SHP77 treated with DMSO at 0.1 percent for 48 hours (cell line): ENCODE measurements at places on chromosomes 7 and 10.

GRCh38 chr10:113151190-113151666 is 201.2 kb downstream of the TCF7L2 start:
- no peak for DNase-seq

DNA sequence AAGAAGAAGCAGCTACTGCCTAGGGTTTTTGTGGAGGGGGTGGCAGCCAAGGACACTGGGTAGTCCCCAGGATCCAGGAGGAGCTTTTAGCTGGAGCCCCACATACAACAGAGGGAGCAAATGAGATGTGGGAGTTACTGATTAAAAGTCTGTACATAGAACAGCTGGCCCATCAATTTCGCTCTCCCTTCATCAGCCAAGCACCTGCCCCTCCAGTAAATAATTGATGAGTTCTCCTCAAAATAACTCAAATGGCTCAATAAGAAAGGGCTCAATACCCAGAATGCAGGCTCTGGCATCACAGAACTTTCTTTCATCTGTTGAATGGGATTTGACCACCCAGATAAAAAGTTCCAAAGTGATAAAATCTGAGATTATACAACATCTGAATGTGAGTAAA is 15.1 kb upstream of the WNT8B start:
- DNase-seq, result no peak

GRCh38 chr10:133221331-133221730 is 8.7 kb upstream of the UTF1 start:
- no peak for DNase-seq

DNA sequence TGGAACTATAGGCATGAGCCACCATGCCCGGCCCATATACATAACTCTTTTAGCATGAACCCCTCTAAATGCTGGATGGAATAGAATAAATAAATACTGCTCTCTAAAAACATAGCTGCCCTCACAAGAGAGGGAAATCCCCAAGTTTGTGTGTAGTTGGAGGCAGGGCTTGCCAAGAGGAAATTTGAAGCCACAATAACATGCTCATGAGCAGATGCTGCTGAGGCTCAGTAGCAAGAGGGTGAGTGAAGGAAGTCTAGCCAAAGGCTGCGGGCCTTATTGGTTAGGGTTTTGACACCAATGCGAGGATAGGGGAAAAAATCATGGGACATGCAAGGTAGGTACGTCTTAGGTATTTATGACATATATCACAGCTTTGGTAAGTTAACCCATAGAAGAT is 17.3 kb downstream of the TPK1 start:
- DNase-seq, result no peak

GRCh38 chr7:143375298-143376034 is 5.7 kb upstream of the ZYX start:
- no peak for DNase-seq

- DNase-seq, result no peak
Observed at GRCh38 chr10:79266084-79266483, 81.2 kb upstream of the PPIF start.

DNA sequence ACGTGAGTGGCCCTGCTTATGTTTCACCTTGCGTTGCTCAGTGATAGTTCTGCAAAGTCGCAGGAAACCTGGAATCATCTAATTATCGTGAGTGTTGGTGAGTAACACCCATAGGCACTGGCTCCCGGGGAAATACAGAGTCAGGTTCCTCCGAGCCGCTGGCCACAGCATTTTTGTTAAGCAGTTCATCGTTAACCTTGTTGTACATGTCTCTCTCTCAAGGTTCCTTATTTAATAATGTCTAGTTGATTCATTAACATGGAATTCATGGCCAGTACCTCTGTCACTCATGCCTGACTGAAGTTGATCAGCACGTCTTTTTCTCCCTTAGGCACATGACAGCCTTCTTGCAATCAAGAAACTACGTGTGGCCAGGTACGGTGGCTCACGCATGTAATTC is 3.1 kb upstream of the ZFAND2A start:
- no peak for DNase-seq

- DNase-seq, result no peak
Observed at GRCh38 chr10:128624656-128625530, 498.7 kb upstream of the MKI67 start.

- DNase-seq, result no peak
Observed at GRCh38 chr10:120732067-120732466, 119.1 kb upstream of the WDR11 start.

GRCh38 chr10:62037166-62037831 is 135.8 kb downstream of the ARID5B start:
- no peak for DNase-seq

DNA sequence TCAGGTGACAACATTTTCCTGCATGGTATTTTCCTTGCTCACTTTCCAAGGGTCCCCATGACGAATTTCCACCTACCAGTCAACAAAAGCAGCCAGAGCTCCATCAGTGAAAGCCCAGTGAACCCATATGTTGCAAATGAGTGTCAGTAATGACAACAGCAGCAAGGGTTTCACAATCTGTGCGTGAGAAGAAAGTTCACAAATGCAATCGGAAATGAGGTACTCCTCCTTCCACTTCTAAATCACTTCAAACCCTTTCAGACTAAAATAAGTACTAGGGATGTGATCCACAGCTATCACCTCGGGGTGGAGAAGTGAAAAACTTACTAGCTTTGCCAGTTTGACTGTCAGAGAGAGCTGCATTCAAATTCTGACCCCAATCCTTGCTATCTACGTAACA is 55.6 kb upstream of the BET1 start:
- DNase-seq, result no peak

DNA sequence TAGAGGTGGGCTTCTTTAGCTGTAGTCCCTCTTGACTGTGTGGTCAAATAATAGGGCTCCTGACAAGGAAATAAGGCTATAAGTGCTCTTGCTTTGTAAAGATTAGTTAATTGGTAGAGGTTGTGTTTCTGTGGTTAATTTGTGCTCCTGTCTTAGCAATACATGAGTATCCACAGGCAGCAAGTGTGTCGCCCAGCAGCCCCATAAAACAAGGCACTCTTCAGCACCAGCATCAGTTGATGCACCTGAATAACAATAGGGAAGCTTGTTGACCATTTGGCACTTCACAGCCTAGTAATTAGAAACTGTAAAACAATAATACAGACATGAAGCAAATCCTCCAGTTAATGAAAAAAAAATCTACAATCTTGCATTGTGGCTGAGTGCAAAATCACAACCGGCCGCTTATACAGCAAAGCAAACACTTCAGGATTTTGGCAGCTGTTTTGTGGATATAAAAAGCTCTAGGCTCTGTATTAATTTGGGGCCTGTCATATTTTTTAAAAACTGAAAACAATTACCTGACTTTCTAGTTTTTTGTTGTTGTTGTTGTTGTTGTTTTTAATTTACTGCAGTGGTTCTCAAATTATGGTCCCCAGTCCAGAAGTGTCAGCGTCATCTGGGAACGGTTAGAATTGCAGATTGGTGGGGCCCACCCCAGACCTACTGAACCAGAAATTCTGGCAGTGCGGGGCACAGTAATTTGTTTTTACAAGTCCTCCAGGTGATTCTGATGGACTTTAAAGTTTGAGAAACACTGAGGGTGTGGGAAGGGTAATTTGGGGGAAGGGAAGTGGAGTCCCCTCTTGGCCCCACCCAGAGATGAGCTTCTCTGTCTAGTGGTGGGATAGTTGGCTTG is 56.8 kb downstream of the AUTS2 start:
- DNase-seq, result peak; percentile 61

GRCh38 chr10:74165530-74165901 is 14.5 kb downstream of the ADK start:
- DNase-seq, result no peak

DNA sequence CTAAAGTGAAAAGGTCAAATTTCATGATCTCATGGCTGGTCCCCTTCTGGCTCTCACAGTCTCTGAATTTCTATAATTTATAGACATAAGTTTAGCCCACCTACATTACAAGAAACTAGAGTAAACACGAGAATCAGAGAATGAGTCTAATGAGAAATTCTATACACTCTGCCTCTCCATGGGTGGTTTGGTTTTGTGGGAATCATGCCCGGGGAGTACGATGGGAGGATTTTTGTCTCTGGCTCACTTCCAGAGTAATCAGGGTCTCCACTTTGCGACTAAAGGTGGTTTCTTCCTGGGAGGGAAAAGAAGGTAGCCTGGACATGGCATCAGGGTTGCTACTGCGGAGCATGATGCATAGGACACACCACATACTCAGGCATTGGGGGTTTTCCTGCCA is 69.7 kb downstream of the MRC1 start:
- DNase-seq, result no peak

DNA sequence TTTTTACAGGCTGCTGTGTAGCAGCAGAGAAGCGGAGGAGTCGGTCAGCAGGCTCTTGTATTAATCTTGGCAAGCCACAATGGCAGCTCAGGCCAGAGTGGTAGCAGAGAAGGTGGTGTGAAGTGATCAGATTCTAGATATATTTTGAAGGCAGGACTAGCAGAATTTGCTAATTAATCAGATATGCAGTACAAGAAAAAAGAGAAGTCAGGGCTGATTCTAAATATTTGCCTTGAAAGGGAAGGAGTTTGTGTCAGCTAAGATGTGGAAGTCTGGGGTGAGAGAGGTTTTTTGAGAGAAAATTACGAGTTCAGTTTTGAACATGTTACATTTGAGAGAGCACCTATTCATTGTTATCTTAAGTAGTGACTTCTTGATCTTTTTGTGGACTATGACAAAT is 176.3 kb downstream of the WNT2 start:
- DNase-seq, result no peak

DNA sequence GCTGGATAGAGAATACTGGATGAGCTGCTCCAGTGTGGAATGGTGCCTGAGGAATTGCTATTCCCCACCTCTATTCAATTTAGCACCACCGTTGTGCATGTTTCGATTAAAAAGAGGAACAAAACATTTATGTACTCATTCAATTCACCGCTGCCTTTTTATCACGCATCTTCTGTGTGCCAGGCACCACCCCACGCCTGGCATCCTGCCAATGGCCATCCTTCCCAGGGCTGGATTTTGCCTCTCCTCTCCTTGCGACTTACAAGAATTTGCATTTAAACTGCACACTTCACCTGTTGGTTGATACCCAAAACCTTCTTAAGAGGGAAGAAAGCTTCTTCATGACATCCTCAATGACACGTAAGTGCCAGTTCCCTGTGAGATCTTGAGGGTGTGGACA is 110.2 kb upstream of the DPP6 start:
- no peak for DNase-seq

DNA sequence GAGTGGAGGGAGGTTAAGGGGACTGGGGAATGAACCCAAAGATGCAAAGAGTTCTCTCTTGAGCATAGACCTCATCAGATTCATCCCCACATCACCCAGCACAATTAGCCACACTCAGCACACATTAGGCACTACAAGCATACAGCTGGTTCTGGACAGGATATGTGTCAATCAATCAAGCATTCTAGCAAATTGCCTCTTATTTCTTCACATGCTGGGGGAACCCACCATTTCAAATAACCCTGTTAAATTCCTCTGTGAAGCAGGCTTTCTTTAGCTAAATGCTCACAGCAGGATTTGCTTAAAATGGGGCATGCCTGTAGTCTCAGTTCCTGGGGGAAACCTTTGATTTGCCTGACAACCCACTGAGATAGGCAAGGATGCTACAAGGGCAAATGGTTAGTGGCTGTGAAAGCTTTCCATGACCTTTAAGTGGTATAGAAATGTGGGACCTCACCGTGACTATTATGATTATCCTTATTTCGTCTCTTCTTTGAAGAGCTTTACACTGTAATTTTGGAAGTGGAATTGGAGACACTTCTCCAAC is 193.4 kb upstream of the ZMIZ1 start:
- no peak for DNase-seq

- no peak for DNase-seq
Observed at GRCh38 chr7:9200626-9201025, 767.2 kb downstream of the NXPH1 start.

DNA sequence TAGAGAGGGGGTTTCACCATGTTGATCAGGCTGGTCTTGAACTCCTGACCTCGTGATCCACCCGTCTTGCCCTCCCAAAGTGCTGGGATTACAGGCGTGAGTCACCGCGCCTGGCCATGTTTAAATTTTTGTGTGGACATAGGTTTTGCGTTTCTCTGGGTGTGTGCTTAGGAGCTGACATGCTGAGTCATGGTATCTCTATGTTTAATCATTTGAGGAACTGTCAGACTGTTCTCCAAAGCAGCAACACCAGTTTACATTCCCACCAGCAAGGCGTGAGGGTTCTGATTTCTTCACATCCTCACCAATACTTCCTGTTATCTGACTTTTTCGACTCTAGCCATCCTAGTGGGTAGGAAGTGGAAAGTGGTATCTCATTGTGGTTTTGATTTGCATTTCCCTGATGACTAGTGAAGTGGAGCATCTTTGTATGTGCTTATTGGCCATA is 153.7 kb downstream of the DNAJB6 start:
- no peak for DNase-seq

DNA sequence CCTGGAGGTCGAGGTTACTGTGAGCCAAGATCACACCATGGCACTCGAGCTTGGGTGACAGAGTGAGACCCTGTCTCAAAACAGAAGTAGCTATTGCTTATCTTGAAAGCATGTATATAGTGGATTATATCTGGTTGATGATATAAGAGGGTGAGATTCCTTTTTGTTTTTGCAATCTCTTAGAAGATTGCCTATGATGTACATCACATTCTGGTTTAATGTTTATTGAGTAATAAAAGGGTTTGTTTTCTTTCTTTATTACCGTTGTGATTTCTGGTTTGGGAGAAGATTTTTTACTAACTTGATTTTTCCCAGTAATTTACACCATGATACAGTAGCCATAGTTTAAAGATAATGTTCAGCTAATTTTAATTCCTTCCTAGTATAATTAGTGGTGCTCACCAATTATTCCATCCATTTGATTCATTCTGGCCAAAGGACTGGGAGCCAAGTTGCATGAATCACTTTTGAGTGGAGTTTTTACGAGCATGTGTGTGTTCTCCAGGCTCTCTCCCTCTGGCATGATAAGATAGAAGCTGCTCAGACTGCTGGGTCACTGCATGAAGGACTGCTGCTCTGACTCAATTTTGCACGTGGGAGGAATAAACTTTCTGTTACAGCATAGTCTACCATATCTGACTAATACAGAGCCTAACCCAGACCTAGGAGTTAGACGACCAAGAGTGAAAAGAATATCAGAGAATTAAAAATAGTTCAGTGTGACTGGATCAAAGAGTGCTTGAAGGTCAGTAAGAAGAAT is 13.5 kb upstream of the TSPAN13 start:
- no peak for DNase-seq

GRCh38 chr10:61262486-61263261 is 190.5 kb downstream of the TMEM26 start:
- no peak for DNase-seq

- DNase-seq, result no peak
Observed at GRCh38 chr10:55873485-55873884, 487.6 kb downstream of the ZWINT start.

GRCh38 chr7:148356303-148356702 is 234.3 kb upstream of the C7orf33 start:
- no peak for DNase-seq
